ENCODE measurements at places on chromosomes 1 and 21.

GRCh38 chr1:210236386-210236839, 3.8 kb downstream of the SERTAD4 start:
- no peak for DNase-seq

DNA sequence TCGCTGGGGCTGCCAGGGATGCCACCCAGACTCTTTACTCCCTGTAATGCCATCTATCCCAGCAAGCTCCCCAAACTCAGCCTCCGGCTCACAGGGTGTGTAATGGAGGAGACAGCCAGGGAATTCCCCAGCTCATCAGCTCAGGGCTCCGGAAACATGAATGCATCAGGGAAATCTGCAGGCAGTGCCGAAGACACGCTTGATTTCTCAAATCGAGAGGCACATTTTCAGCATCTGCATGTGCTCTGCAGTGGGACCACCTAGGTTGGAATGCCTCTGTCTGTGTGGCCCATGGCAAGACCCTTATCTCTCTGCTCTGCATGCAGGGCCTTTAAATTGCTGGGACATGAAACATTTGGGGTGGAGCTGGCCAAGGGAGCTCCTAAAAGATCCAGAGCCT, 170.1 kb downstream of the TRABD2B start:
- DNase-seq, result peak; percentile 24

DNA sequence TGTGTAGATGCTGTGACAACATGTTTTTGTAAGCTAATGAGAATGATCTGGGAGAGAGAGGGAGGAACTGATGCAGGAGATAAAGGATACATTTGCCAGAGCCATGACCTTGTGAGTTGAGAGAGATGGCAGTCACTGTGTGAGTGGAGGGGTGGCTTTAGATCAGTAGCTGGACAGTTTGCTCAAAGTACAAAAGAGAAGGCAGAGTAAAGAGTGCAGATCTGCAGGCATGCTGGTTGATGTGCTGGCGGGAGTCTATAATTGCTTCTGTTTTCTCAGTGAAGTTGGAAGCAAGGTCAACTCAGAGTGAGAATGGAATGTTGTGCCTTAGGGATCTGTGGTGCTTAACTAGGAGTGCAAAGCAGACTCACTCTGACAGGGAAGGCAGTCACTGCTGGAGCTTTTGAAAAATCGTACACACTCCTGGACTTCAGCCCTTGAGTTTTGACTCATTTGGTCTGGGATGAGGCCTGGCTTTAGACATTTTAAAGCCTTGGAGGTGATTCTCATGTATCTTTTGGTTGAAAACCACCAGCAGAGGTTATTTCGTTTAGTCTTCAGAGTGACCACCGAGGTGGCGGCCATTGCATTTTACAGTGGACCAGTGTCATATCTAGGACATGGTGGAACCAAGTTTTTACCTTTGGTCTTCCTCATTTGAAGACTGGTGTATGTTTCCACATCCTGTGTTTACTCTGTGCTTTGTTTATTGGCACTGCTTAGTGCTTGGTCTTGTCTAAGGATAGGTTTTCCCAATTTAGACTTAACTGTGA, 49.6 kb downstream of the MTR start:
- peak; percentile 12 for DNase-seq

- no peak for DNase-seq
These were observed 20.5 kb upstream of the PRDM15 start for GRCh38 chr21:41899426-41900202.

DNA sequence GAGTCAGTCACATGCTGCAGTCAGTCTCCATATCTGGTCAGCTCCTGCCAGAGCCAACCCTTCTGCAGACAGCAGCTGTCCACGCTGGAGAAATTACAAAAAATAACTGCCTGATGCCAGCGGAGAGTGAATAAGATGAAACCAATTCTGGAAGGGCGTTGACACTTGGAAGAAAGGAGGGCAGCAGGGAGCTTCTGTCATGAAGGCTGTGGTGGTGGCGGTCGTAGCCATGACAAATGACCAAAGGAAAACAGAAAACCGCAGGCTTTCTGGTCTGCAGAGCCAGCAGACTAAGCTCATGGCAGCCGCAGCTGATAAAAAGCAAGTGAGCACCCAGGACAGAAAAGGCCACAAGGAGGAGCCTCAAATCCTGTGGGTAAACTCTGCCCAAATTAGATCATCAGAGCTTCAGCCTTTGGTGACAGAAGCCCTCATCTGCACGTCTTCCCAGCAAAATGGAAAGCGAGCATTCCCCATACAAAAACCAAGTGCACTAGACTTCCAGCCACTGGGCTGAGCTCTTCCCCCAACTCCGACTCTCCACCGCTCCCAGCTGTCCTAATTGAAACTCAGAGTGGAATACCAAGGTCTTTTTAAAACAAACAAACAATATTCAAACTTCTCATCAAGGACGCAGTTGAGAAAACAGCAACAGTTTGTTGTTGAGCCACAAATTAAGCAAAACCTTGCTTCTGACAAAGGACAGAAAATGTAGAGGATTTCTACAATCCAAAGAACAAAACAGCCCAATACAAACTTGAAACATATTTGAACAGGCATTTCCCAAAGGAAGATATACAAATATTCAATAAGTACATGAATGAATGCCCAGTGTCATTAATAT, 28.7 kb downstream of the RSPH1 start:
- DNase-seq, result peak; percentile 61

DNA sequence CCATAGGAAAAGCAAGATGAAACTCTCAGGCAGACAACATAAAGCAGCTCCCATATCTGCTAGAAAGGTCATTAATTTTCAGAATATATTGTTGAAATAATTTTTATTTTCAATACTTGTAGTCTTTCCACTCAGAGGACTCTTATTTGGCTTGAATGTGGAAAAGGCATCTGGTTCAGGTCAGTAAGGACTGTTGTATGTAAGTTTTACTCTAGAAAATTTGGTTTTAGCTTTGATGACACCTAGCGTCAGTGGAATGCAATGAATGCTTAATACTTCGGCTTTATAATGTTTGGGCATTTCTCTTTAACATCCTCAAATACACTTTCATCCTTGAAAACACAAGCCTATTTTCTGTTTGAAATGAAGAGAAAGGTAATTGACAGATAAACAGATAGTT, 63.3 kb downstream of the LRRC40 start:
- no peak for DNase-seq

GRCh38 chr1:214248311-214249085, 32.5 kb upstream of the SMYD2 start:
- peak; percentile 42 for DNase-seq

- DNase-seq, result no peak
These were observed 294.7 kb downstream of the SIPA1L2 start for GRCh38 chr1:232335261-232335660.

DNA sequence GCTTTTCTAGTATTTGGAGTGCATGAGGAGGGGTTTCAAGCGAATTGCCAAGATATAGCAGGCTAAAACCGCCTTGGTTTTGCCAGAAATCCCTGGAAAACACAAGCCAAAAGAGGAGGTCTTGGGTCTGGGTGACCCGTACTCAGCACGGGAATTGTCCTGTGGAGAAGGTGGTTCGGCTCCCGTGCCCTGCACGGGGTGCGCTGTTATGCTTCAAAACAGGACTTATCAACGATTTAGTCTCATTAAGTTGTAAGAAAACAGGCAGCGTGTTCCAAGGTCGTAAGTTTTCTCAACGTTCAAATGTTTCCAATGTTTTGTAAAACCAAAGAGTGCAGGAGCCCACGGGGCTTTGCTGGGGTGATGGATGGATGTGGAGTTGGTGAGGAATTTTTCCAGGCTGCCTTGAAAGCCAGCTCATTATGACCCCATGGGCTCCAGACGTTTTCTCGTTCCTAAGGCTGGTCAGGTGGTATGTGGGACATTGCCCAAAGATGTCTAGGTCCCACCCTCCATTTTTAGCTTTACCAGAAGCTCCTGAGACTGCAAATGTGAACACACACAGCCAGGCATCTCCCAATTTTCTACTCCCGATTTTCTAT, 75.4 kb upstream of the CLDN14 start:
- DNase-seq, result peak; percentile 38

DNA sequence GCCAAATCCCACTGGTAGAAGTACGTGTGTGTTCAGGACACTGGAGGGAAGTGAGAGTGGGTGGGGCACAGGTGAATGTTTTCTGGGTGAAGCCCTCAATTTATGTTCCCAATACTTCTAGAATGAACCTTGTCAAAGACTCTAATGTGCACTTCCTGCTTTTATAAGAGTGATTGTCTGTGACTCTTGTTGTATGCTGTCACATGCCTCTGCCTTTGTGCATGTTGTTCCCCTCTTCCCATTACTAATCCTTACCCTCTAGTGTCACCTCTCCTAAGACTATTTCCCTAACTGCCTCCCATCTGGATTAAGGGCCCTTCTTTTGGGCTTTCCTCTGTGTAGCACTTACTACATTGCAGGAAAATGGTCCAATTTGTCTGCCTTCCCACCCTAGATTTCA, 2.5 kb upstream of the LINGO4 start:
- DNase-seq, result no peak

DNA sequence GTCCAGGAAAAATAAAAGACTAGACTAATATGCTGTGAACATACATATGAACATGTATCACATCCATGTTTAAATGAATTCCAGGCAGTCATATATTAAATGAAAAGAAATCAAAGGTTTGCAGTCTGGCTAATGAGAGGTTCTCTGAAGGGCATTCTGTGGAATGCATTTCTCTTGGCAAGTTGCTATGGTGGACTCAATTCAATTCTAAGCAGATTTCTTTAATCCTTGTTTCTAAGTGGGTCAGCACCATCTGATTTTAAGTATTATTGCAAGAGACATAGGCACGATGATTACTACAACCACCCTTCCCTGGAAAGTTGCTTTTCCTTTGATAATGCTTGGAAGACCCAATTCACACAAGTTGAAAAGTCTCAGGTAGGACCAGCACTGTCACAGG, 23.9 kb upstream of the ABCA4 start:
- DNase-seq, result no peak

DNA sequence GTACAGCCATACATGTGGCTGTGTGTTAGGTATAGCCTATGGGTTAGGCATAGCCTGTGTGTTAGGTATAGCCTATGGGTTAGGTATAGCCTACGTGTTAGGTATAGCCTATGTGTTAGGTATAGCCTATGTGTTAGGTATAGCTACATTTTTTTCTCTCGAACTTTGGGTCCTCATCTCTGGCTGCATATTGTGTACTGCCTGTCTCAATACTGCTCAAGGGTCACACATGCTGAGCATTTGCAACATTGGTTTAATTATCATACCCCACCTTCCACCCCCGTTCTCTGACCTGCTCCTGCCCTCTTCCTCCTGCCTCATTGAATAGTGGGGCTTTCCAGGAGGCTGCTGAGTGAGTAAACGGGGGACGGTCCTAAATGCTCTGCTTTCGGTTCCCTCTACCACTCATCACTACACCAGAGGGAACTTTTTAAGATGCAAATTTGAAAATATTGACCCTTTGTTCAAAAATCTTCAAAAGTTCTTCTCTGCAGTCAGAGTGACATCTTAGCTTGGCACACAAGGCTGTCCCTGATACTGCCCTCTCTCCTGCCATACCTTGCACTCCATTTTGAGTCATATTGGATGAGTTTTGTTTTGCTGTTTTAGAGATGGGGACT, 17.8 kb downstream of the OR2B11 start:
- DNase-seq, result no peak

DNA sequence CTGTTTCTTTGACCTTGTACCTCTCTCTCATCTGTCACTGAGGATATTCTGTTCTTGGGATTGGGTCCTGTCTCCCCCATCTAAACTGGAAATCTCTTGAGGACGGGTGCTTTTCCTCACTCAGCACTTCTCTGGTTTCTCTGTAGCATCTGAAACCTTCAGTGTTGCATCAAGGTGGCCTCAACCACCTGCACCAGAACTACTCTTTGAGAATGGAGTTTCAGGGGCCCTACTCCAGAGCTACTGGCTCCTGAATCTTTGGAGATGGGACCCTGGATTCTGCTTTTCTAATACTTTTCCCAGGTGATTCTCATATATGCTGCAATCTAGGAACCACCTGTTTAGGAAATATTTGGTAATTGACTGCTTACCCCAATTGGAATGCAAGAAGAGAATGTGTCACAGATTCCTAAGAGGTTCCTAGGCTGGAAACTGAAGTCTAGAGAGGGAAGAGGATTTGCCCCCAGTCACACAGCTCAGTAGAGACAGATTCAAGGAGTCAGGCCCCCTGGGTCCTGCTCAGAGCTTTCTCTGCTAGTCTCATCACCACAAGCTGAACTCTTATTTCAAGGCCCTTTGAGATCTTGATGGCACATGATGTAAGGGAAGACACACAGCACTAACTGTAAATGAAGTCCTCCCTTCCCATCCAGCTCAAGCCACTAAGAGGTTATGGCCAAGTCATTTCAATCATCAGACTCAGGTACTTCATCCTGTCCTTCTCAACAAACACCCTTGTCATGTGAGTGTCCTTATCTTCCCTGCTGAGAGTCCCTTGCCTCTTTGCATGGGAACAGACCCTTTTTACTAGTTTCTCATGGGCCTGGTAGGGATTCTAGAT, 48.7 kb downstream of the EIF2D start:
- DNase-seq, result peak; percentile 49

GRCh38 chr1:59997479-59998115, 71.0 kb upstream of the CYP2J2 start:
- DNase-seq, result no peak

- no peak for DNase-seq
These were observed 1018.8 kb downstream of the PLA2G4A start for GRCh38 chr1:187847531-187847930.

GRCh38 chr21:45373991-45374816, 30.8 kb upstream of the COL18A1 start:
- no peak for DNase-seq

- no peak for DNase-seq
These were observed 16.0 kb downstream of the IFFO2 start for GRCh38 chr1:18940303-18941020.

- no peak for DNase-seq
These were observed 14.5 kb upstream of the PRDM16 start for GRCh38 chr1:3054474-3054873.

GRCh38 chr1:204317170-204317569, 42.6 kb downstream of the PLEKHA6 start:
- DNase-seq, result no peak

DNA sequence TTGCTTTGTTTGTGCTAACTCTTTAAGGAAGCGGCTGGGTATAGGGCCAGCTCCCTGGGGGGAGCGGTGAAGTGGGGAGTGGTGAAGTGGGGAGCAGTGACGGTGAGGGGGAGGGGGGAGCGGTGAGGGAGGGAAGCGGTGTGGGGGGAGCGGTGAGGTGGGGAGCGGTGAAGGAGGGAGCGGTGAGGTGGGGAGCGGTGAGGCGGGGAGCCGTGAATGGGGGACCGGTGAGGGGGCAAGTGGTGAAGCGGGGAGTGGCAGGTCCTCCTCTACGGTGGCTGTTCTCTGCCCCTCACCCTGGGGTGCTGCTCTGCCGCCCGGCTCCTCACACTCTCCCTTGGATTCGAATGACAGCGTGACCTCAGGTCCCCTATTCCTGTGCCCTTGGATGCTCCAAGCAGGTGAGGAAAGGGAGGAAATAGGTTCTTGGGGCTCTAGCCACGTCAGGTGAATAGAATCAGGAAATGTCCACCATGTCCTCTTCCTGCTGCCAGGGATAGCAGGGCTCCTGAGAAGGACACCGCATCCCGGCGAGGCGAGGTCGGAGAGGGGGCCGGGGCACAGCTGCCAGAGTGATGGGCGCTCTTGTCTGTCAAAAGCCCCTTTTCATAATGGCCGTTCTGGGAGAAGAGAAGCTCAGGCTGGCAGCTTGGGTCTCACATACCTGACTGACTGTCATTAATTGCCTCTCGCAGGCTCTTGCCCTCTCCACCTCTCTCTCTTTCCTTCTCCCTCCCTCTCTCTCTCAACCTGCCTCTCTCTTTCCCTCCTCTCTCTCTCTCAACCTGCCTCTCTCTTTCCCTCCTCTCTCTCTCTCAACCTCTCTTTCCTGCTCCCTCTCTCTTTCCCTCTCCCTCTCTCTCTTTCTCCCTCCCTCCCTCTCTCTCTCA, 134.2 kb downstream of the PGBD5 start:
- DNase-seq, result no peak

Measured in kidney tubule cell (primary cell).